ENCODE measurements at places on chromosomes 16 and 17.

DNA sequence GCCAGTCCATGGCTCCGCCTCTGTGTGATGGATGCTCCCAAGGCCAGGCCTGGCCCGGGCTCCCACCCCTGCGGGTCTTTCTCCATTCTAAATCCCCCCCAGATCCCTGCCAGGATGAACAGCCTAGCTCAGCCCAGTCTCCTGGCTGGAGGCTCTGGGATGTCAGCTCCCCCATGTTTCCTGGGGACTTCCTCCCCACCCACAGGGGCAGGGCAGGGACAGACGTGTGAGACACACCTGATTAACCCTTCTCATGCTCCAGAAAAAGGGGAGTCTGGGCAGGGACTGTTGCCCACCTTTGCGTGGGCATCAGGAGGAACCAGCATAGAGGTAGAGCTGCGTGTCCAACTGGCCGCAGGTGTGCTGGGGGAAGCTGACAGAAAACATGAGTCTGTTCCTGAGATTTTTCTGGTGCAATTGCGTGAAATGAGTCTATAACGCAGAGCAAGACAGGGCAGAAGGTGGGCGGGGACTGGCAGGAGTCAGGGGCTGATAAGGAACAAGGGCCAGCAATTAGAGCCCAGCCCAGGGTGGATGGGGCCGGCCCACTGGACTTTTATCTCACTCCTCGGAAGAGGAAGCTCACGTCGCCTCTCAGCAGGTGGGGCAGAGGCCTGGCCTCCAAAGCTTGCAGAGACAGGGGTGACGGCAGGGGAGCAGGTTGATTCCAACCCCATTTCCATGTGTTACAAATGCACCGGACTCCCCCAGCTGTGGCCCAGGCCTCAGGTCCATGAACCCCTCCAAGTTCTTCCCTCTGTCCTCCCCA is 238.2 kb downstream of the RBFOX3 start:
- no peak for DNase-seq

DNA sequence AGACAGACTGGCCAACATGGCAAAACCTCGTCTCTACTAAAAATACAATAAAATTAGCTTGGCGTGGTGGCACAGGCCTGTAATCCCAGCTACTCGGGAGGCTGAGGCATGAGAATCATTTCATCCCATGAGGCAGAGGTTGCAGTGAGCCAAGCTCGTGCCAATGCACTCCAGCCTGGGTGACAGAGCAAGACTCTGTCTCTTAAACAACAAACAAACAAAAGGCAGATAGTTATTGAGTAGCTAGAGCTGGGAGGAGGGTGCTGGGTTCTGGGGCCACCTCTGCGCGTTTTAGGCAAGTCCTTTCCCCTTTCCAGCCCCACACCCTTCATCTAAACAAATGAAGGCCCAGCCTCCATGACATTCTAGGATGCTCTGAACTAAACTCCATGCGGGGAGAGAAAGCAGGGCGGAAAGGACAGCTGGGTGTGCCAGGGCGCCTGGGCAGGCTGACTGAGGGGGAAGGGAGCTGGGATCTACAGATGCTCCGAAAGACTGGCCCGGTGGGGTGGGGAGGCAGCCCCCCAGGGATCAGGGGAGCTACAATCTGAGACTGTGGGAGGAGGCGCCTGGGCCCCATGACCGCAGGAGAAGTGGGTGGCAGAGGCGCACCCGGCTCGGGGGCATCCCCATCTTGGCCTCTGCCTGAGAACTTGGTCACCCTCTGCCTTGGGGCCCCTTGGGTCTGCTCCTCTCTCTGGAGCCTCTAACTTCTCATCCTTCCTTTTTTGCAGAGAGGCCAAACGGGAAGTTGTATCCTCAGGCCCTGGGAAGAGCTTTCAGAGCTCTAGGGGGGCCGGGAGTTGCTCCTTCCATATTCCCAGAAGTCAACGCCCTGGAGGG is 910 bp downstream of the ITGAL start:
- DNase-seq, result no peak

DNA sequence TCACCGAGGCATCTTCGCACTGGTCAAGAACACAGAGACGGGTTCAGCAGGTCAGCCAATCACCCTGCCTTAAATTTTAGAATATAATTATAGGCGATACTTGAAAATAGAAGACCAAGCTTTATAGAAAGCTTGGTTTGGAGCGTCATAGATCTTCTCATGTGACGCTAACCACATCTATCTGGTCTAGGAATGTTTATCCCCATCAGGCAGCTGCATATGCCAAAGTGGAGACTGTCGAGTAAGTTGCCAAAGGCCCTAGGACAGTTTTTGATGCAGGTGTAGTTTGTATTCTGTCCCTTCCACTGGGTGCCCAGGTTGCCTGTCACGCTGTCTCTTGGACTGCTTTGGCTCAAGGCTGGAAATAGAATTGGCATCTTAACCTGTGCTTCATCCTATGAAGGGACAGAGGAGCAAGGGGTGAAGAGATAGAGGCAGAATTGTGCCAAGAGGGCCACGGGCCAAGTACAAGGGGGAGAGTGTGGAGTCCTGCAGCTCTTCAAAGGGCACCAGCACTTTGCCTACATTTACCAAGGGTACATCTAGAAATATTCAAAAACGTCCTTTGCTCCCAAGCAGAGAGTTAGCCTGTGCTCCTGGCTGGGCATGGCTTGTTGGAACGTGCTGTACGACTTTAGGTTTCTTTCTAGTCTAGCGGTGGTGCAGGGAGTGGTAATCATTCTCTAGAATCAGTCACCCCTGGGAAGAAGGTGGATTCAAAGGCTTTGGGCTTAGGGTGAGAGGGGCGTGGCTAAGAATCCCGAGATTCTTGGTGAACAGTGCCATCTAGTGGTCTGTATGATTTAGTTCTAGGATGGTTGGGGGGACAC is 5.3 kb upstream of the WIPI1 start:
- peak; percentile 57 for DNase-seq

- DNase-seq, result peak; percentile 43
Measured at GRCh38 chr17:74042744-74043486, 160.6 kb upstream of the RPL38 start.

- no peak for DNase-seq
Measured at GRCh38 chr16:51779240-51779639, 628.2 kb upstream of the SALL1 start.

DNA sequence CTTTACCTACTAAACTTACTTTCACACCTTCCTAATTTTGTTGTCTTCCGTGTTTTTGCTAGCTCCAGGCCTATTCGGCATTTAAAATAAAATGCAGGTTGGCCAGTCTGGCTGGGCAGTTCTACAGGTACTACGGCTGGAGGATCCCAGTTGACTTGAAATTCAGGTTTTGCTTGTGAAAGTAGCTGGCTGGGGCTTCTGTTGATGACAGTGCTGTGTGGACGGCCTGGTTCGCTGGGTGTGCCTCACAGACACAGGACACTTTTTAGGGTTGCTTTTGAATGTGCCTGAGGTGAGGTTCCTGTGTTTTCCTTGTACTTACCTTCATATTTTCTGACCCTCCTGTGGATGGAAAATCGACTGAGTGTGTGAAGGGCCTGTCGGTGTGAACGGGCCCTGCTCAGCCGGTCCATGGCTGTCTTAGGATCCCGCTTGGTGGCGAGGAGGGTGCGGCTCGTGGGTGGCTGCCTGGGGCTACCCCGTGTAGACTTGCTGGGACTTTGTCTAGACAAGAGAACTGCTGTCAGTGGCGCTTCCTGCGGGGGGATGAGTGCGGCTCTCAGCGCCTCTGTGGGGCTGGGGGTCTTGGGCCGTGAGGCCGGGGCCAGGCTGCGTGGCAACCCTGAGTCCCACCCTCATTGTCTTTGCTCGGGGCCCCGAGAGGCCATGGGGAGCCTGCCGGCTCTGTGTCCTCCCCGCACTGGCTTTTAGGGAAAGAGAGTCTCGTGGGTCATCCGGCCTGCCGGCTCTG is 18.7 kb upstream of the ZNF750 start:
- no peak for DNase-seq

GRCh38 chr16:81357711-81358260 is 43.0 kb downstream of the GAN start:
- DNase-seq, result peak; percentile 4

DNA sequence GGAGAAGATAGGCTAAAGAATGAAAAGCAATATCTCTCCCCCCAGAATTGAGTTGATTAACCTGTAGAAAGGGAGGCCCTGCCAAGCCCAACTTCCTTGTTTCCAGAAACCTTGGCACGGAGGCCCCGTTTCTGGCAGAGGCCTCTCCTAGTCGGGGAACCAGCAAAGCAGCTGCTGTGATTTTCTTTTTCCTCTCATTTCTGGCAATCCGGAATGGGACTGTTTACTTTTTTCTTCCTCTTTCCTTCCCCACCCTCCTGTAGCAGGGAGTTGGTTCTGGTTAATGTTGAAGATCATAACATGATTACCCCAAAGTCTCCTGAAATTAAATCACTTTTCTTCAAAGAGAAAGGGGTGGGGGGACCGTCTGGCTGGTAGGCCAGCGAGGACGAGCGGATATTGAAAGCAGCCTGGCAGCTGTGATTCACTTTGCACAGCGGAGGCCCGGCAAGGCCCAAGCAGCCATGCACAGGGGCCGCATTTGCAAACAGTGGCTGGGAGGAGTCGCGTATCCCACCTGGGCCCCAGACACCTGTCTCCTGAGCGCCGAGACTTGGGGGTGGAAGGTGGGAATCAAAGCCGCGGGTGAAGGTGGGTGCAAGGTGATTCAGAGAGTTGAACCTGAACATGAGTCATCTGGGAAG is 51.5 kb downstream of the NTN1 start:
- no peak for DNase-seq

DNA sequence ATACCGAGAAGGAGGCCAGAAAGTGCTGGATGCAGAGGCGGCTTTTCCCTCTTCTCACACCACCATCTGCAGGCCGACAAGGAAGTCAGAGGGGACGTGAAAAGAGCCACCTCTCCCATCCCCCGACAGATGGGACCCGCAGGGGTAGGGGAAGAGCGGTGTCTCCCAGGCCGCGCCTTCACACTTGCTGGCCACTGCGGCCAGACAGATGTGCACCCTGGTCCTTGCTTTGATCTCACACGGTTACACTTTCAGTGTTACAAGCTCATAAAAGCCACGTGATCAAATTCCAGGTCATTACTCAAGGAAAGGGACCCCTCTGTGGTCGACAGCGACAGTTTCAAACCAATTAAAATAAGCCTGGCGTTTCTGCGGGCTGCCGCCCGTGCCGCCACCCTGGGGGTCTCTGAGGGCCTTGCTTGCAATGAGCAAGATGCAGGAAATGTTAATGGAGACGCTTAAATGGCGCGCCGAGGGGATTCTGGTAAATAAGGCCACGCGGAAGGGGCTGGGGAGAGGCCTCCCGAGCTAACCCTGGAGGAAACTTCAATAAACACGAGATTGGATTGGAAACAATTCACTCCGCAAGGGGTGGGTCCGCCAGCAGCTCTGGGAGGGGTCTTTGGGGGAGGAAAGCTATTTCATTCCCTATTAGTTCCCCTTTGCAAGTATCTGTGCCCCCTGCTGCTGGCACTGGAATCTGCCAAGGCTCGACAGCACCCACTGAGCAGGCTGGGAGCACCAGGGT is 240.9 kb downstream of the ENGASE start:
- no peak for DNase-seq

DNA sequence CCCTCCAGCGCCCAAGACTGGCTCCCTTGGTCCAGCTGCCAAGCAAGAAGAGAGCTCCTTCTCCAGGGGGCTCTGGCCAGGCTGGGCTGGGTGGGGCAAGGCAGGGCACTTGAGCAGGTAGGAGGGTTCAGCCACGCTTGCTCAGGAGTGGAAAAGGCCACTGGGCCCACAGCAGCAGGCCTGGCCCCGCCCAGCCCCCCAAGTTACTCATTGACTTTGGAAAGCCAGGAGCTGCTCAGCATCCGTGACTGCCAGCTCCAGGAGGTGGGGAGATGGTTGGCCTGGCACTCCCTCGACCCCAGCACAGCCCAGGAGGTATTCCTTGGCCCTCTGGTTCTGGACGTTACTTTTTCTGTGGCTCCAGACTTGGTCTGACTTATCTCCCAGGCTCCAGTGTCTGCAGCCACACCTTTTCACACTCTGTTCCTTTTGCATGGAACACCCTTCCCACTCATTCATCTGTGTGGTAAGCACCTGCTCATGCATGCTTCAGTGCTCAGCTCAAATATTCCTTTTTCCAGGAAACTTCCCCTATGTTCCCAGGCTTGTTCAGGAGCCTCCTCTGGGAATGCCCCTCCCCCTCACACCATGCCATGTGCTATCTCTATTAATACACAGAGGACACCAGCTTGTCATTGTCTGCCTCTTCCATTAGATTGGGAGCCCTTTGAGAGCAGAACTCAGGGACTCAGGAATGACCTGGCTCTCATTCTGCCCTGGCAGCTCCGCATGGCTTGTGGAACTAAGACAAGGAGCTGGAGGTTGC is at the start of gene CDH16:
TSS of gene CDH16 (minus strand) at position 83 of the 766 bp plus-strand sequence. CDS start 820 bp downstream, outside the sequence.
- DNase-seq, result no peak

All from NCI-H226 (cell line).